Non-pigmented ciliary epithelial cell (primary cell): ENCODE measurements at places on chromosomes 16 and 17.

GRCh38 chr16:8641671-8642070 is 20.2 kb downstream of the METTL22 start:
- no peak for DNase-seq

GRCh38 chr17:32814836-32815235 is 62.1 kb downstream of the MYO1D start:
- DNase-seq = no peak

DNA sequence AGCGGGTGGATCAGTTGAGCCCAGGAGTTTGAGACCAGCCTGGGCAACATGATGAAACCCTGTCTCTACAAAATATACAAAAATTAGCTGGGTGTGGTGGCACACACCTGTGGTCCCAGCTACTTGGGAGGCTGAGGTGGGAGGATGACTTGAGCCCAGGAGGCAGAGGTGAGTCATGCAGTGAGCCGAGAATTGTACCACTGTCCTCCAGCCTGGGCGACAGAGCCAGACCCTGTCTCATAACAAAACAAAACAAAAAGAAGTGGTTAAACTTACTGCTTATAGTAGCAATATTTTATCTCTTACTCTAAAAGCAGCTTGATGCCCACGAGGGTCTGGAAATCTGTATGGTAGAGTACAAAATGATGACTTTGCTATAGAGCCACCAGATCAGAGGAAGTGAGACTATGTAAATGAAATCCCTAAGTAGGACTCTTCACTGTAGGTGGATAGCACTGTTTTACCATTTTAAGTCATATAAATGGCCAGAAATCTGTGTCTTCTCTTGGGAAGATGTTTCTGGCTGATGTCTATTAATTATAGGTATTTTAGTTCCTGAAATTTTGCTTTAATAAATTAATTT is 60.4 kb upstream of the MRC2 start:
- no peak for DNase-seq

- no peak for DNase-seq
These were observed 3.5 kb upstream of the MTHFSD start for GRCh38 chr16:86558355-86559193.

GRCh38 chr16:5965321-5965720 is 867.7 kb upstream of the EEF2KMT start:
- no peak for DNase-seq

GRCh38 chr17:27570578-27570914 is 60.4 kb upstream of the LGALS9 start:
- DNase-seq = no peak

DNA sequence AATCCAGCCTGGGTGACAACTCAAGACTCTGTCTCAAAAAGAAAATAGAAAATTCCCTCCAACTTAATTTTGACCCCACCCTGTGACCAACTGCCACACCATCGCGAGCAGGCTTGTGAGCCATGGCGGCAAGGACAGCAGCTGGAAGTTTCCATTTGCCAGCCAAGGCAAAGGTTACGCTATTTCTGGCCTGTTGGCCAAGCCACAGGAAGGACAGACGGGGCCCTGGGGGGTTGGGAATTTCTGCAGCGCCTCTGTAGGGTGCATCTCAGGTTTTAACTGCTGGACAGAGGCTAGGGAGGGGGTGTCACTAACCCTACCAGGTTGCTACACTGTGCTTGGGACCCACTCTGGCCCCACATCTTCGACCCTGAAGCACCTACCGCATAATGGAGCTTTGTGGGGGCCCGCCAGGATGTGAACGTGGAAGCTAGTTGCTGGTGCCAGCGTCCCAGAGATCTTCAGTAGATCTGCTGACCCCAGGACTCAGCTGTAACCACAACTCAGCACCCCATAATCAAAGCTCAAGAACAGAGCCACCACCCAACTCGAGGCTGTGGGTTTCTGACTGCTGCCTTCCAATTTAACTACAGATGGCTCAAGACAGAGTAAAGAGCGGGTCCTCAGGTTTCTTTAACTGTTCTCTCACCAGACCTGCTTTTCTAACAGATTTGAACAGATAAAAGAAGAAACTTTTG is 10.9 kb downstream of the KIFC3 start:
- no peak for DNase-seq

- DNase-seq = no peak
These were observed 32.5 kb downstream of the MARF1 start for GRCh38 chr16:15610369-15610871.

DNA sequence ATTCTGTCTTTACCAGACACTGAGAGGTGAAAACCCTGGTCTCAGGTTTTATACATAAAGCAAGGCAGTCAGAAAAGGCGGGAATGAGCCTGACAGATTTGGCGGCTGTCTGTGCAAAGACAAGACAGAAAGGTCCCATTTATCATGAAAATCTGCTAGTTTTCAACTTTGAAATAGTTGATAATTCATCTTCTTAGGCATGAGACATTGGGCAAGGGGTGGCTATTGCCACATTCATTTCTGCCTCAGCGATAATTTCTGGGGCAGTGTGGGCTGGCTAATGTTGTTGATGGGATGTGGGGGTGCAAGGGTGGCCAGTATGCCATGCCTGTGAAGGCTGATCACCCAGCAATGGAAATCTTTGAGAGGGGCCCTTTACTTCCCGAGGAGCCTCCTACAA is 173.8 kb upstream of the RPH3AL start:
- no peak for DNase-seq

- DNase-seq = no peak
These were observed 292.0 kb upstream of the CCL2 start for GRCh38 chr17:33962857-33963655.

- DNase-seq = no peak
These were observed 29.9 kb upstream of the ARL4D start for GRCh38 chr17:43368740-43369506.

DNA sequence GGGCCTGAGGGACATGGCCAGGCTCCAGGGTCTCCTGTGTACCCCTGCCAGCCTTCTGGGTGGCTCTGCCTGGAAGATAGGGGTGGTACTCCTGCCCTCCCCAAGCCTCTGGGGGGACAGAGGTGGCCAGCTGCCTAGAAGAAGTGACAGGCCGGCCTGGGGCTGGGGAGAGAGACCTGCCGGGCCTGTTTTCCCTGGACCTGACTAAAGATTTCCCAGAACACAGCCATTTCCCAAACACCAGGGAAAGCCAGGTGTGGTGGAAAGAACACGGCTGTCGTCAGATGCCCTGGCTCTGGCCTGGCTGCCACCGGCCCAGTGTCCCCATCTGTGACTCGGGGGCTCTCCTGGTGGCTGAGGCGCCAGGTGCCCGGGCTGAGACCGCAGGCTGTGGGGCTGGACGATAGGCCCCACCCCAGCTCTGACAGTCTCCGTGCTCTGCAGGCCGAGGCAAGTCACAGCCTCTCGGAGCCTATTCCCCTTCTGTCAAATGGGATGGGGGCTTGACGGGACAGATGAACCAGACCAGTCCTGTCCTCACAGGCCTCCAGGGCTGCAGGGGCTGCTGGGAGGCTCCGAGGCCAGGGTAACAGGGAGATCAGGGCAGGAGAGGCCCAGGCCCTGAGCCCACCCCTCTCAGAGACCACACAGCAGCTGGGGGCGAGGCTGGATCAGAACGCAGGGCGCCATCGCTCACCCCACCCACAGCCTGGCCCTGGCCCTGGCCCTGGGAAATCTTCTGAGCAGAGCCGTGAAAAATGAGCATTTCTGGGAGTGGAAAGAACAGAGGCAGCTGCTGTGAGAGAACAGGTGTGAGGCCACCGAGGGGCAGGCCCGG is 33.1 kb downstream of the CTU2 start:
- no peak for DNase-seq

DNA sequence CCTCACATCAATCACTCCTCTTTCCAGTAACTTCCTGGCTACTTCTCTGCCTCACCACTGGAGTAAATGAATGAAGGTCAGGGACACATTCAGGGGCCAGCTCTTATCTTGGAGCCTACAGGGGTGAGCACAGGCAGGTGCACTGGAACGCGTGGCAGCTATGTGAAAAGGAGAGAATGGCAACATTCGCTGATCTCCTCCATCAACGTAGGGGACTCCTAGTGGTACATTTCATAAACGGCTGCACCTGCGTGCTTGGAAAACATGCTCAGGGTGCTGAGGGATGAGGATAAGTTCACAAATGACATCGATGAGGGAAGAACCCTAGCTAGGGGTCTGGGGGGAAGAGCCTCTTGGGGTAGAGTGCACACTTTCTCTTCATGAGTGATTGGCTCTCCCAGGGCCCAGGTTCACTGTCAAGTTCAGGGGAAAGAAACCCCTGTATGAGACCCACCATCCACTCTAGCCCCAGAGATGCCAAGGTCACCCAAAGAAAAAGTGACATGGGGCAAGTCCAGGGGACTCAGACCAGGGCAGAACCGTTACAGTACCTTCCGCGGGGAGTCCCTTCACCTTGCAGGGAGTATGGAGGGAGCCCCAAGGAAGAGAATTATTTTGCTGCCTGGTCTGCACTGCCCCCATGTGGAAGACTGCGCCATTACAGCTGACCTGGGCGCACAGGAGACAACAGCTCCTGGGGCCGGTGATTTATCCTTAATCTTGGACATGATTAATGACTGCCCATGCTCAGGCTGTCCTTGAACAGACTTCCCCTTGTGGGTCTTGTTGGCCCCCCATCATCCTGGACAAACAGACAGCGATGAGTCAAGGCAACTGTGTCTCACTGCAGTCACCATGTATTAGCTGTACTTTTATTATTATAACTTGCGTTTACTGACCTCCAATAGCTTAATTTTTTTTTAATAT is 30.1 kb downstream of the VAC14 start:
- DNase-seq = no peak

DNA sequence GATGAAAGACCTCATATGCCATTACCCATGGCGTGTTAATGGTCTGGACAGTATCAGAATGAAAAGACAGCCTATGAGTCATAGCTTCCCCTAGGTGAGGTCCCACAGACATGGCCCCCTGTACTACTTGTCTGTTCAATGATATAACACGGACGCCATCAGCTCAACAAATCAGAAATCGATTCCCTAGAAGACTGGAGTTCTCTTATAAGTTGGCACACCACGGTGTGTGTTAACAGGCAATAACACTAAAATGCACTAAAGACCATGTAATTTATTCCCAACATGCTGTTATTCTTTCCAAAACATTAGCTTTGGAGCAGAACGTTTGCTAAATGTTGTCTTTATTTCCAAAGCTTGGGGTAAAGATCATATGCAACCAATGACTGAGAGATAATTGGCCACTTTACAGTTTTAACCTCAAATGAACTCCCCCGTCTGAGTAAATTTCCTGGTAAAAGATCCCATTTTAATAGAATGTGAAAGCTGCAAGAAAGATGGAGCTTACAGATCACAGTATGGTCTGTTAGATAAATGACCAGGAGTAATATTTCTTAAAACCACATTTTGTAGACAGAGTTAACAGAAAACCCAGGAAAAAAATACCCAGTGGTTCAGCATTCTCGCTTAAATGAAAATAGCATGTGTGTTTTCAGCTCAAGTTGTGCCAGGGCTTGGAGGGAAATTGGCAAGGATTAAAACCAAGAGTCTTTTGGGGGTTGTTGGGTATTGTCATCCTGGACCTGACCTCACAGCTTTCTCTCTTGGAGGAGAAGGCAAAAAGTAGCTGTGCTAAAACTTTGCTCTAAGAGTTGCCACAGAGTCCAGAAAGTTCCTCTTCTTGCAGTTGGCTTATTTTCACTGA is 65.9 kb downstream of the PCTP start:
- no peak for DNase-seq

DNA sequence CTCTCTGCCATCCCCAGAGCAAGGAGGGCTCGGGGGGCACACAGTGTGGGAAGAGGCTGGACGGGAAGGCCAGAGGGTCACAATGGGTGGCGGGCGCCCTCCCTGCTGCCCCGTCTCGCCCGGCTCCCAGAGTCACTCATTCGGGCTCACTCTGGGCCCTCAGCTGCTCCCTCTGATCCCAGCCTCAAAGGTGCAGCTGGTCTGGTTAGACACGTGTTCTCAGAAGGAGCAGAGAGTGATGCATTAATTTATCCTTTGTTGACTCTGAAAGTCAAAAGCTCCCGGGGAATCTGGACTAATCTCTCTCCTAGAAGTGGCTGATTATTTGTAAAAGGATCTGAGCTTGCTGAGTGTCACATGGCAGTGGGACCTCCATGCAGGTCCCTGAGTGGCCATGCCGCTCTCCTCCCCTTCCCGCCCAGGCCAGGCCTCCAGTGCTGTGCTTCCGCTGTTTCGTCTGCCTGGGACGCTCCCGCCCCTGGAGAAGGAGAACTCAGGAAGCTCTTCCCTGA is 87.5 kb downstream of the SEC14L1 start:
- DNase-seq = no peak

DNA sequence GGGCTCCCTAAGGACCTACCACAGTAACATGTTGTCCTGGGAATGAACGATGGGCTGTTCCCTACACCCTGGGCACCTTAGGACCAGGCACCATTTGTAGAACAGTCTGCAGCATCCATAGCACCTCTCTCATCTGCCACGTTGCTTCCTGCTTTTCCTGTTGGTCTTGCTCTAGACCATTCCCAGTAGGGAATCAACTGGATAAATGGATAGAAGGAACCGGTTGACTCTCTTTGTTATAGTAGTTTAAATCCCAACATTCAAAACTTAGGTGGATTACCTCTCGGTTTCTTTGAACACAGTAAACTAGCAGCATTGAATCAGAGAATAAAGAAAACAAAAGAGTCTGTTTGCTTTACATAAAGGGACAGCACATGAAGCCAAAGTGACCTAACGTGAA is 159.1 kb downstream of the HS3ST3B1 start:
- no peak for DNase-seq

GRCh38 chr17:693791-694638 is 20.6 kb downstream of the VPS53 start:
- peak; percentile 96 for DNase-seq

- no peak for DNase-seq
These were observed 190.6 kb upstream of the FOXF1 start for GRCh38 chr16:86319585-86320236.

GRCh38 chr16:70398177-70398743 is 40.6 kb downstream of the ST3GAL2 start:
- no peak for DNase-seq

DNA sequence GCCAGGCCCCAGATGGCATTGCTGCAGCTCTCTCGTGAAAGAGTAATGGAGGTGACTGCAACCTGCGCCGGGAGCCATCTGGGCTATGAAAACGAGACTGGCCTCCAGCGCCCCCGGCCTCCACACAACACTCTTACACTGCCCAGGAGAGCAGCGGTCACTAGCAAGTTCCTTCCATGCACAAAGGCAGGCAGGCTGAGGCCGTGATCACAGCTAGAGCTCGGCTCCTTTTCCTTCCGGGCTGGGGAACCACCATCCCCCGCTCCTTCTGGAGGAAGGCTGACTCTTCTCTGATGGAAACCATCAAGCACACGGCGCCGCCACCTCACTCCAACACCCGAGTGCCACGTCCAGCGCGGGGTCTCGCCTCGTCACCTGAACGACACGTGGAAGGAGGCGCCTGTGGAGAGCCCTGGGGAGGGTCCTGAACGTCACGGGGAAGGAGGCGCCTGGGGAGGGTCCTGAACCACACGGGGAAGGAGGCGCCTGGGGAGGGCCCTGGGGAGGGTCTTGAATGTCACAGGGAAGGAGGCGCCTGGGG is 61.9 kb downstream of the KLHDC4 start:
- no peak for DNase-seq
